CD4-positive, alpha-beta memory T cell (primary cell): ENCODE measurements at places on chromosomes 16 and 17. TPM values are rescaled to one million over a fixed set of nuclear protein-coding genes. Genes with fewer than 3 reads are reported as not detected.

DNA sequence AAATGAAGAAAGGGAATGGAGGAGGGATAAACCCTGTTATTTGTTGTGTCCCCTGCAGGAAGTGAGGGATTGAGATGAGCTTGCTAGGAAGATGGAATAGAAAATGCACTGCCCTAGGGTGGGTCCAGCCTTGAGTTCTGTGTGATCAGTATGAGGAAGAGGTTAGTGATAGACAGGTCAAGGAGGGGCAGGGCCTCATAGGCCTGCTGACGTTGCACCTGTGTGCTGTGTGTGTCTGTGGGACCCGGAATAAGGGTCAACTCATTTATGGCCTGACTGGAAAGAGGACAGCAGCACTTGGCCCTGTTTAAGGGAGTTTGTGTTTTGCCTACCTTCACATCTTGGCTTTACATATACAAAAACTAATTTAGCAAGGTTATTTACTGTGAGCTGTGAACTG is 26.3 kb downstream of the DEF8 start:
- H3K4me3 ChIP-seq: no peak overlapping the region
- no peak for DNase-seq
- H3K4me1 ChIP-seq: peaks cover 40% of the 10 kb centered on the region

- no peak for DNase-seq
- no peaks in the 10 kb centered on the region for H3K4me1 ChIP-seq
- H3K4me3 ChIP-seq: no peak overlapping the region
- H3K27me3 ChIP-seq: no peaks in the 10 kb centered on the region
- H3K36me3 ChIP-seq: no peaks in the 10 kb centered on the region
Measured at GRCh38 chr17:59464246-59464645, 101.2 kb upstream of the DHX40 start.

Gene PARD6A
- 26.5 TPM for polyA plus RNA-seq

DNA sequence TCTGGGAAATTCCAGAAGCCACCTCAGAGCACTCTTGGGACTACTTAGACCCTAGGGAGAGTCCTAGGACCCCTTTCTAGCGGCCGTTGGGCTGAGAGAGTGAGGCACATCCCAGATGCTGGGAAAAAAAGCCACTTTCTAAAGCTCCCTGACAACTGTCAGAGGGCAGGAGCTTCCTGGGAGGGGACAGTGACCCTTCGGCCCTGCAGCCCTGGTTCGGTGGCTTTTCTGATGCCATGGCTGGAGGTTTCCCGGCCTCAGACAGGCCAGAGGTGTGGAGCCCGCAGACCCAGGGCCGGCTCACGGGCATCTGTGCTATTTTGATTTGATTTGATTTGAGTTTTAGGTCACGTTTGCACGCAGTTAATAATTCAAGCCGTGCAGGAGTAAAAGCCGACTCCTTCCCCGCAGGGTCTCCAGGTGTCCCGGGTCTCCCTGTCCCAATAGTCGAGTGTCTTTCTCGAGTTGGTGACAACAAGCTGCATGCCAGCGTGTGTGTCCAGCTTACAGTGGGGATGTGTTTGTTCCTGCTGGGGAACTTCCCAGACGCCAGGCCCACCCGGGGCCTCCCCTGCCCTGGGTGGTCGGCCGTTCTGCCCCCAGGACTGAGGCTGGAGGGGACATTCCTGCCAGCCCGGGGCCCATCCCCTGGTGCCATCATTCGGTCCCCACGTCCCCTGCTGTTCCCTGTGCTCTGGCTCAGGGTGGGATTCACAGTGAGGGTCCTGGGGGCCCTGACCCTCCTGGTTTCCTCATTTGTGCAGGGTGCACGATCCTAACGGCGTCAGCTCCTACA is 1.0 kb upstream of the CBFA2T3 start:
- no peaks in the 10 kb centered on the region for H3K4me1 ChIP-seq
- H3K36me3 ChIP-seq: no peaks in the 10 kb centered on the region
- H3K27me3 ChIP-seq: peaks cover 16% of the 10 kb centered on the region
- DNase-seq: no peak
- no peak overlapping the region for H3K27ac ChIP-seq

- no peaks in the 10 kb centered on the region for H3K36me3 ChIP-seq
- H3K4me1 ChIP-seq: no peaks in the 10 kb centered on the region
- no peak overlapping the region for H3K27ac ChIP-seq
- no peaks in the 10 kb centered on the region for H3K27me3 ChIP-seq
- no peak for DNase-seq
Measured at GRCh38 chr17:30199600-30199999, 35.9 kb downstream of the SLC6A4 start.

Gene LDHD
- polyA plus RNA-seq: not detected

DNA sequence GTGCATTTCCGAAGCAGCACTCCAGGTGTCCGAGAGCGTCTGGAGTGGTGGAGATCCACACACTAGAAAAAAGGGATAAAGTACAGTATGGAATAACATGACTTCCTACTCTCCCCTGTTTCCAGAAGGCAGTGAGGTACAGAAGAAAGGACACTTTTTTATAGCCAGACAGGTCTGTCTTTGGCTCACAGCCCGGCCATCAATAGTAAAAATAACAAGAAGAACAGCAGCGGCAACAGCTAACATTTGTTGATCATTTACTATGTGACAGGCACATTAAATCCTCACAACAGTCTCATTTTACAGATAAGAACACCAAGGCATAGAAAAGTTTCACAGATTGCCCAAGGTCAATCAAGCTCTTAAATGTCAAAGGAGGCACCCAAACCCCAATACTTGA is 16.2 kb downstream of the DYNLRB2 start:
- H3K4me3 ChIP-seq: no peak overlapping the region
- no peak overlapping the region for H3K27ac ChIP-seq
- no peaks in the 10 kb centered on the region for H3K36me3 ChIP-seq
- no peak for DNase-seq

Gene ALOXE3
- 0.20 TPM for polyA plus RNA-seq

GRCh38 chr17:57902117-57902799 is 52.4 kb upstream of the MRPS23 start:
- H3K27ac ChIP-seq: no peak overlapping the region
- no peaks in the 10 kb centered on the region for H3K36me3 ChIP-seq
- no peaks in the 10 kb centered on the region for H3K27me3 ChIP-seq
- no peak for DNase-seq
- peaks cover 14% of the 10 kb centered on the region for H3K4me1 ChIP-seq

GRCh38 chr16:80105160-80105559 is 435.6 kb upstream of the DYNLRB2 start:
- no peaks in the 10 kb centered on the region for H3K36me3 ChIP-seq
- H3K4me1 ChIP-seq: no peaks in the 10 kb centered on the region
- H3K27me3 ChIP-seq: no peaks in the 10 kb centered on the region
- no peak overlapping the region for H3K4me3 ChIP-seq
- no peak overlapping the region for H3K27ac ChIP-seq

Gene DPEP3
- not detected for polyA plus RNA-seq

Gene NAGS
- polyA plus RNA-seq: 1.7 TPM

Gene HSD17B1
- 0.88 TPM for polyA plus RNA-seq

- no peak overlapping the region for H3K4me3 ChIP-seq
- DNase-seq: no peak
- H3K27me3 ChIP-seq: no peaks in the 10 kb centered on the region
- no peaks in the 10 kb centered on the region for H3K4me1 ChIP-seq
- H3K36me3 ChIP-seq: no peaks in the 10 kb centered on the region
Measured at GRCh38 chr16:83402160-83402814, 405.5 kb upstream of the HSBP1 start.

- peaks cover 17% of the 10 kb centered on the region for H3K4me1 ChIP-seq
- DNase-seq: no peak
Measured at GRCh38 chr16:79409978-79410377, 190.6 kb downstream of the MAF start.

Gene DNASE1
- 7.7 TPM for polyA plus RNA-seq

- H3K27ac ChIP-seq: peak within 1 kb of the TSS; percentile 94
- peak; percentile 97 for DNase-seq
- peaks cover 19% of the 10 kb centered on the region for H3K36me3 ChIP-seq
- H3K27me3 ChIP-seq: no peaks in the 10 kb centered on the region
- H3K4me1 ChIP-seq: peaks cover 31% of the 10 kb centered on the region
Measured at GRCh38 chr17:82458179-82458884, at the start of gene NARF. TSS of gene NARF (plus strand) at chr17:82458741. CDS start at chr17:82458804, 63 bp downstream.

GRCh38 chr16:66335704-66336329 is 30.7 kb upstream of the CDH5 start:
- no peak for DNase-seq
- H3K36me3 ChIP-seq: no peaks in the 10 kb centered on the region
- H3K27me3 ChIP-seq: peaks cover 6% of the 10 kb centered on the region
- no peaks in the 10 kb centered on the region for H3K4me1 ChIP-seq

Gene TTYH2
- polyA plus RNA-seq: 7.9 TPM

DNA sequence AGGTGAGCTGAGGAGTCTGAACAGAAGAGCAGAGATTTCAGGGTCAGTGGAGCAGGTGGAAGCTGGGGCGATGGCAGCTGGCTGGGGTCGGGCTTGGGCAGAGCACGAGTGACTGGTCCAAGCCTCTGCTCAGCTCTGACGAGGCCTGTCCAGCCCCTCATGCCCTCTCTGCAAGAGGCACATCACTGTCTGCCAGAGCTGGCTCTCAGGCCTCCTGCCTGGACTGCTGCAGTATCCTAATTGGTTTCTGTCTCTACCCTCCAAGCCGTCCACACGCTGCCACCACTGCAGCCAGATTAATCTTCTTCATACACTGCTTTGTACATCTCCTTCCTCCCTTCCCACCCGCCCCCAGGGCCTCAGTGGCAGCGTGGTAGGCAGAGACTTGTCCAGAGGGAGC is 25.4 kb downstream of the CACNA1G start:
- no peaks in the 10 kb centered on the region for H3K4me1 ChIP-seq
- H3K4me3 ChIP-seq: no peak overlapping the region
- H3K36me3 ChIP-seq: no peaks in the 10 kb centered on the region
- peak; percentile 4 for DNase-seq
- no peaks in the 10 kb centered on the region for H3K27me3 ChIP-seq

- H3K36me3 ChIP-seq: no peaks in the 10 kb centered on the region
- no peaks in the 10 kb centered on the region for H3K4me1 ChIP-seq
- DNase-seq: no peak
- no peaks in the 10 kb centered on the region for H3K27me3 ChIP-seq
Measured at GRCh38 chr17:1412185-1413110, 12.4 kb upstream of the YWHAE start.

DNA sequence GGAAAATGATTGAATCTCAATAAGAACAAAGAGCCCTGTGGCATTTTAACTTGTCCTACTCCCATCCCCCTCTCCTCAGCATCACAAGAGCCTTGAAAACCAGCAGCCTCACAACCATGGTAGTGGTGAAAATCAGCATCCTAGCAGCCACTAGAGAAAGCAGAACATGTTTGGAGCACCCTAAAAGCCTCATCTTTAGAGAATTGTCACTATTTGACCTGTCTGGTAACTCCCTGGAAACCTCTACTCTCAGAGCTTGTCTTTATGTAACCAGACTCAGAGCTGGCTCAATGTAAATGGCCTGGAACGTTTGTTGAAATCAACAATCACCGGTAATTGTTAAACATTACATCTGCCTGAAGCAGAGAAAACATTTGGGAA is 70.8 kb downstream of the MMD start:
- H3K36me3 ChIP-seq: no peaks in the 10 kb centered on the region
- no peaks in the 10 kb centered on the region for H3K27me3 ChIP-seq
- no peak overlapping the region for H3K4me3 ChIP-seq
- no peak for DNase-seq
- no peak overlapping the region for H3K27ac ChIP-seq
